ENCODE measurements at places on chromosomes 11 and 22.

- DNase-seq: no peak
Observed at GRCh38 chr22:30906946-30907345, 61.6 kb downstream of the MORC2 start.

DNA sequence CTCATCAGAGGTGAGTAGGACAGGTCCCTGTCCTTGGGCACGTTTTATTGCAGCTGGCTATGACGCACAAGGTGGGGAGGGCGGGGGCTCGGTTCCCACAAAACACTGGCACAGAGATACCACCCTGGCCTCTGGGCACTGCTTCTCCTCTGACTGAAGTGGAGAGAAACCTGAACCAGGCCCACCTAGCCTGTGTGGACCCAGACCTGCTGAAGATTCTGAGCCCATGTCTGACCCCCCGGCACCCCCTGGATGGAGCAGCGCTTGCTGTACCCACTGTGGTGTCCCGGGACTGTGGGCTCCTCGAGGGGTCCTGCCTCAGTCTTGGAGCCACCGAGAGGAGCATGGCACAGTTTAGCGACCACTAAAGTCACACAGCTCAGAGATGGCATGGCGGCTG lies 72.6 kb downstream of the PARVB start:
- no peak for DNase-seq

- DNase-seq: no peak
Observed at GRCh38 chr11:29306527-29306926, 710.3 kb downstream of the KCNA4 start.

- no peak for DNase-seq
Observed at GRCh38 chr11:79739591-79739990, 298.8 kb upstream of the TENM4 start.
